ENCODE measurements at places on chromosomes 1 and 21.

- no peak for DNase-seq
Observed at GRCh38 chr1:212234431-212235395, 50.5 kb upstream of the PPP2R5A start.

- no peak for DNase-seq
Observed at GRCh38 chr1:9316512-9316911, 23.8 kb downstream of the SPSB1 start.

DNA sequence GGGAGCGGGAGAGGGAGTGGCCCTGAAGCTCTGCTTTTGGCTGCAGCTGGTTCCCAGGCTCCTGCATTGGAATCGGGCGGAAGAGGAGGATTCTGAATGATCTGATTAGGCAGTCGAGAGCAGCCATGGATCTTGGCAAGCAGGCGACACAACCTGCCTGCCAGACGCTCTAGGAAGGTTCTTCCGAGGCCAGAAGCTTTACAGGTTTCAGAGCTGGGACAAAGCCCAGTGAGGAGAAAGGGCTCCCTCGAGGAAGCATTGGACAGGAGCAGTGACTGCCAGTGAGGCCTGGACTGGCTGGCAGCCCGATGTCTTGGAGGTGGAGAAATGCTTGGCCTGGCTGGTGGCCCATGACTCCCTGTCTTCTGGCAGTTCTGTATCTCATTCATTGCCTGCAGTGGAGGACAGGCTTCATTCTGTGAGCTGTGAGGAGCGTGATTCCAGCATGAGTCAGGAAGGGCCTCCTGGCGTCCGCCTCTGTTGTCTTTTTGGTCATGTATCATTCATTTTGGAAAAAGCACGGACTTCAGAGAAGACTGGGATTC lies 132.7 kb upstream of the IPO9 start:
- DNase-seq: no peak

DNA sequence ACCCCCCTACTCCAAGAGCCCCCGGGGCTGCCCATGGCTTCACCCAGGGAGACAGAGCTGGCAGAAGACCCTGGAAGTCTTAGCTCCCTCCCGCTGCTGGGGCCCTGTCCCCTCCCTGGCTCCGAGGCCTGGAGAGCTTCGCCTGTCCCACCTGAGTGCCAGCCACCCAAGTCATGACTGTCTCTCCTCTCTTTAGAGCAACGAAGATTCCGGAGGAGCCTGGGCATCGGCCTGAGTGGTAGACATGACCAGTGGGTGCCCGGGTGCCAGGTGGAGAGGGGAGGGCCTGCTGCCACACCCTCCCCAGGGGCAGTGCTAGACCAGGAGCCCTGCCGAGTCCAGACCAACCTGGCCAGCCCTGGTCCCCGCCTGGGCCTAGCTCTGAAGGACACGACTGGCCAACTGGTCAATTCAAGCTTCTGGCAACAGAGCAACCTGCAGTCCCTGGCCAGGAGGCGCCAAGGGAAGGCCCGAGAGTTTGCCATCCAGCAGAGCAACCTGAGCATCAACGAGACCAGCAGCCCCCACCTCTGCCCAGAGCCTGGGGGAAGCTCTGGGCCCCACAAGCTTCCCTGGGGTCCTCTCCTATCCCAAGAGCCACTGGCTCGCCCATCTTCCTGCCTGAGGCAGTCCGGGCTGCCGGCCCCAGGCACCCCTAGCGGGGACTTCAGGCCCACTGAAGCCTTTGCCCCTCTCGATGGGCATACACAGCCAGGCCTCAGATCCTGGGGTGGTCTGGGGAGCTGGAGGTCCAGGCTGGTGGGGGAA lies 3.9 kb downstream of the C1orf167 start:
- DNase-seq: no peak

DNA sequence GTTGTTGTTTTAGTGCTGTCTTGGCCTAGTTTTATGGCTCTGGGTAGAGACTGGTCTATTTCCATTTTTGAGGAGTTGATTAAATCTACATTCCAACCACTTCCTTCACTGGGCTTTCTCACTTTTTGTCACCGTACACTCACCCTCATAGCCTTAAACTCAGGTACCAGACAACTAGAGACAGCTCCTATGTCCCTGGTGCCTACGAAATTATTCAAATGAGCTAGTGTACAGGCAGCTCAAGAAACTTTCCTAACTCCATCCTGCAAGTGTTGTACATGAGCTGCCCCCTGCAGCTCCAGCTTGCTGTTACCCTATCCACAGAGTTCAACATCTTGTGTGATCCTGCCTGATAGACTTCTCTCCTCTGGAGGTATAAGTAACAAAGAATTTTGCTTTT lies 704.8 kb upstream of the RGS18 start:
- DNase-seq: no peak

DNA sequence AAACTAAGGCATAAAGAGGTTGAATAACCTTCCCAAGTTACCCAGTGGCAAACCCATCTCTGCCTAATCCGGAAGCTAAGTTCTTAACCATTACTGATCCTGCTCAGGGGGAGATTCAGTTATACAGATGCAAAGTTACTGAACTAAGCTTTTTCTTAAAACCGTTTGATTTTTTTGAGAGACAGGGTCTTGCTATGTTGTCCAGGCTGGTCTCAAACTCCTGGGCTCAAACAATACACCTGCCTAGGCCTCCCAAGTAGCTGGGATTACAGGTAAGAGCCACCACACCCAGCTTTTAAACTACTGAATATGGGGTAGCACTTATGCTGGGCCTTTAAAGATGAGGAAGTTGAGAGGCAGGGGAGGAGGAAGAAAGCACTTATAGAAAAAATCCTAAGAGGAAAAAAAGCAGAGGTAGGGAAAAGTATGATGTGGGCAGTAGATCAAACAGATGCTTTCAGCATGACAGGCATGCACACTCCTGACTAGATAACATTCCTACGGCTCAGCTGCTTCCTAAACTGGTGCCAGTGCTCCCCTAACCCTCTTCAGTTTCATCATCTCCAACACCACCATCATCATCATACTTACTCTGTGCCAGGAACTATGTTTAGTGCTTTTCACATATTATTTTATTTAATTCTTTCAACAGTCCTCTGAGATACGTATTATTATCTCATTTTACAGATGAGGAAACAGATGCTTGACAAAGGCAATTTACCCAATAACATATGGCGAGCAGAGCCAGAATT lies 5.8 kb downstream of the PAFAH2 start:
- DNase-seq: no peak

DNA sequence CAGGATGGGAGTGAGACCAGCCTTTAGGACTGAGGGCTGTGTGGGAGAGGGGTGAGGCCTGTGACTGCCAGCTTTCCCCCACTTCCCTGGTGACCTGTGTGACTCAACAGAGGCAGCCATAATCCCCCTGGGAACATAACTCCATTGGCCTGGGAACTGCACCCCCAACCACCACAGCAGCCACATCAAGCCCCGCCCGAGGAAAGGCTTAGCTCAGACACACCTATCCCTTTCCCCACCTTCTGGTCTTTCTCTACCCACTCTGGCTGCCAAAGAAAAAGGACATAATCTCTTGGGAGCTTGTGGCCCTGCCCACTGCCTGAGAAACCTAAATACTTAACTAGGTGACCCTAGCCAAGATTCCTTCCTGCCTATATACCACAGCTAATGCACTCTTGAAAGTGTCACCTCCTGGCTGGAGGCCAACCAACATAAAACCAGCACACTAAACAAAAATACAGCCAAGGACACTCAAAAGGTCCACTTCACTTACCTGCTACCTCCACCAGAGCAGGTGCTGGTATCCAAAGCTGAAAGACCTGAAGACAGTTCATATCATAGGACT lies 406.6 kb upstream of the CAMK1G start:
- DNase-seq: no peak

GRCh38 chr1:51607681-51608095 lies 9.2 kb upstream of the OSBPL9 start:
- DNase-seq: no peak

- peak; percentile 70 for DNase-seq
Observed at GRCh38 chr1:154344977-154345837, 19.9 kb downstream of the ATP8B2 start.

DNA sequence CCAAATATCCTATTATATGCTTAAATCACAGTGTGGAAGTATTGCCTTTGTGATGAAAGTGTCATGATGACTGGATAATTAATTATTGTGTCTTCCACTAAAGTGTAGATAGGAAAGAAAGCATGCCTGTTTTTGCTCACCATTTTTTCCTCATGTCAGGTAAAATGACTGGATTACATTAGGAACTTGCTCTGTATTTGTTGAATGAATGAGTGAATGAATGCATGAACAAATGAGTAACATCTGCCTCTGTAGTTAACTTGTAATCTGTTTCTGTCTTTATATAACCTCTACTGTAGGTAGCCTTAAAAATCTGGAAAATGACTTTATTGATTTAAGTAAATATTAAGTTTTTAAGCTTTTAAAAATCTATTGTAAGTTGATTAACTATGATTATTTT lies 2.9 kb upstream of the PTPRC start:
- no peak for DNase-seq

- DNase-seq: no peak
Observed at GRCh38 chr1:203296460-203297073, 8.8 kb upstream of the BTG2 start.
